Esophagus squamous epithelium (tissue), 5 donors: ENCODE measurements at places on chromosomes 4 and X.

DNA sequence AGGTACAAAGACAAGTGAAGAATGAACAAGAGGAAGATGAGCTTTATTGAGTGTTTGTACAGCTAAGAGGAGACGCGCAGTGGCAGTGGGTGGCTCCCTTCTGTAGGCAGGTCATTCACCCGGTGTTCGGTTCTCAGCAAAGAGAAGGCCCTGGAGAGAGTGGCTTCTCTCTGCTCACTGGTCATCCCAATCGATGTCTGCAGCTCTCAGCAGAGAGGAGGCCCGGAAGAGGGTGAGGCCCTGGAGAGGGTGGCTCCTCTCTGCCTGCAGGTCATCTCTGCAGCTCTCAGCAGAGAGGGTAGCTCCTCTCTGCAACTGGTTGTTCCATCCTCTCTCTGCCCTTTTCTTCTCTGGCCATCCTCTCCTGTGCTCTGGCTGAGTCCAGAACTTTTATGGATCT lies 126.5 kb downstream of the UGT8 start:
- no peak for DNase-seq

DNA sequence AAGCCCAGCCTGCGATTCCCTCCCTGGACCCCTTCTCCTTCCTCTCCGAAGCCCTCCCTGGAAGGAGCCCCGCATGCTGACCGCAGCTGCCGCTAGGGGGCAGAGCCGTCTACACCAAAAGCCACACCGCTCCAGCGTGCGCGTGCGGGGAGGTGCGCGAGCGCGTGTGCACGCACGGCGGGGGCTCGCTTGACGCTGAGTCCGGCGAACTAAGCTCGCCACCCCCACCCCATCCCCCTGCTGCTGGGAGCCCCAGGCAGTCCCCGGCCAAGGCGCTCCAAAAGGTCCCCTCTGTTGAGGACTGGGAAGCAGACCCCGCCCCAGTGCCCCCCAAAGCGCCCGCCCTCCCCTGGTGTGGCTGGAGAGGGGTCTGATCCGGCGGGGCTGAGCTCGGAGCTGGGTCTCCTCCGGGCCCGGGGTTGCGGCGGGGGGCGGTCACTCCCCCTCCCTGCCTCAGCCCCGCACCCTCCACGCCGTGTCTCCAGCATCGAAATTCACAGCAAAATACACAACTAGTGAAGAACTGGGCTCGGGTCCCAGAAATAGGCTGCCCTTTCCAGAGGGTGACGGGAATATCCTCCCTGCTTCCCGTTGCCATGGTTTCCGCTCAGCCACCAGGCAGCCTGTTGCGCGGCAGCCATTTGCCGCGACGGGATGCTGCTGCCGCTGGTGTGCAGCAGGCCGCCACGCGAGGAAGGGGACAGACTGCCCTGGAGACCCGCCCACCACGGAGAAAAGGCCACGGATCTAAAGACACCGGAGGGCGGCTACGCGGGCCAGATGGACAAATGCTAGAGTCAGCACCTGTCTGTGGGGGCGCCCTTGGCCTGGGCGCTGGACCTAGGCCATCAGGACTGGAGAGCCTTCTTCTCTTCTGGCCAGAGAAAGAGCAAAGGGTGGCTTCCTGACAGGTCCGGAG lies 11.2 kb upstream of the CCNQ start:
- no peak for DNase-seq

- DNase-seq: no peak
Observed at GRCh38 chr4:3483471-3483921, 20.4 kb downstream of the DOK7 start.

DNA sequence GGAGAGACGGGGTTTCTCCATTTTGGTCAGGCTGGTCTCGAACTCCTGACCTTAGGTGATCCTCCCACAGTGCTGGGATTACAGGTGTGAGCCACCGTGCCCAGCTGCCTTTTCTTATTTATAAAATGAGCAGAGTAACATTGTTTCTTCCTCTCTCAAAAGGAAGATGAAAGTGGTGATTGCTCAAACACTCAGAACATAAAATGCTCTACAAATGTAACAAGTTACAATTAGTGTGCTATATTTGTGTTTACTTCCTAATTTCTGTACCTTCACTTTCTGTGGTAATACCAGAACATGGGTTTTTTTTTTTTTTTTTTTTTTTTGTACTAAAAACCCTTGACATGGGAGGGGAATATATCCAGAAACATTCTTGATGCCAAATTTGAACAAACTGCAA lies 197.9 kb downstream of the MGST2 start:
- no peak for DNase-seq

GRCh38 chr4:113350576-113350975 lies 301.1 kb downstream of the ANK2 start:
- no peak for DNase-seq

GRCh38 chr4:25133132-25133531 lies 27.1 kb downstream of the SEPSECS start:
- no peak for DNase-seq

GRCh38 chrX:12874581-12874980 lies 7.7 kb downstream of the TLR7 start:
- DNase-seq: no peak

DNA sequence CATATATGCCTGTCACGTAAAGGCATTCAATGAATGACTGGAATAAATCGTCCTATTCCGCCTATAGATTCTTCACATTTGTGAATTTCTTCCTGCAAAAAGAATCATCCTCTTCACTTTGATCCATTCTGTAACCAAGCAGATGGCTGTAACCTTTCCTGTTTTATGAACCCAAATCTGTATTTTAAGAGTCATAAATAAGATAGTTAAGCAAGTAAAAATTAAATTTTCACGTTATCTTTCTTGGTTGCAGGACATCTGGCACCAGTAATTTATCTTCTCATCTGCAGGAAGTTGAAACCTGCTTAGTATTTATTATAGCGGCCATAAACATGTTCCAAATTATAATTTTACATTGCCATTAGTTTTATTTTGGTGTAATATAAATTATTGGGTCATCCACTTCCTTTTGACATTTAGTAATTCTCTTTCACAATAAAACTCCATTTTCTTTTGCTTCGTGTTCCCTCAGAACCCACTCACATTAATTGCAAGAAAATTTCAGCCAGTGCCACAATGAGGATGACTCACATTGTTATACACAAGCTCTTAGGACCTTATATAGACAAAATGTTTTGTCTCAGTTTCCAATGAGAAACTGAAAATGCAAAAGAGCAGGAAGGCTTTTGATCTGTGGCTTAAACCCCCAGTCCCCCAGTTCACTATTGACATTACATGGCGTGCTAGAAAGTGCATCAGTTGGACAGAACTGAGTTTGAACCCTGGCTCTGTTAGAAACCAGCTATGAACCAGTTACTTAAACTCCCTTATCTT lies 51.1 kb downstream of the TMEM156 start:
- DNase-seq: no peak

- DNase-seq: no peak
Observed at GRCh38 chrX:101449279-101449678, 36.0 kb upstream of the ARMCX4 start.

DNA sequence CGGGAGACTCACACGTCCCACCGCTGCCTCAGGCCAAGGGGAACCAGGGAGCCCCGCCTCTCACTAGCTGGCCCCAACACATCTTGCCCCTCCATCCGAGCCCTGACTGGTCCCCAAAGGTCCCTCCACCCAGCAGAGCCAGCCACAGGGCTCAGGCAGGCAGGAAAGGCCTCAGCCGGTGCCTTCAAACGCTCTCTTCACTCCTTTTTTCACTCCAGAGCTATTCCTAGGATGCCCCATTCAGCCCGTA lies 1.5 kb upstream of the ARHGAP4 start:
- DNase-seq: no peak

GRCh38 chrX:71164071-71164470 lies 19.4 kb downstream of the NLGN3 start:
- no peak for DNase-seq

GRCh38 chrX:55056820-55057674 lies 17.8 kb upstream of the PAGE2B start:
- DNase-seq: no peak

GRCh38 chr4:15131551-15131950 lies 129.3 kb downstream of the CPEB2 start:
- no peak for DNase-seq

DNA sequence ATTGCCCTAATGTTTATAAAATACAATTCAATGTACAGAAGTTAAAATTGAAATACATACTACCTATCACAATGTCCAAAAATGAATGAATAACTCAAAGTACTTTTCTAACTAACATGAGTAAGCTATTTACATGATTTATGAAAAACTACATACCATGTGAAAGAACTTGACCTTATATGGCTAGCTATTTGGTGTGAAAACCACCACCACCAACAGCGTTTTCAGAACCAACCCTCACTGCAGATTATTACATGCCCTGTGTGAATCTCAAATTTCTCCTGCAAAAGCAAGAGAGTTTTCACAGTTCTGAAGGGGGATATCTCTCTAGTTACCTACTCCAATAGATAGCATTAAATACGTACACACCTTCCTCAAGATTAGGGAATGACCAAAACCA lies 198.5 kb downstream of the SPATA18 start:
- DNase-seq: no peak

DNA sequence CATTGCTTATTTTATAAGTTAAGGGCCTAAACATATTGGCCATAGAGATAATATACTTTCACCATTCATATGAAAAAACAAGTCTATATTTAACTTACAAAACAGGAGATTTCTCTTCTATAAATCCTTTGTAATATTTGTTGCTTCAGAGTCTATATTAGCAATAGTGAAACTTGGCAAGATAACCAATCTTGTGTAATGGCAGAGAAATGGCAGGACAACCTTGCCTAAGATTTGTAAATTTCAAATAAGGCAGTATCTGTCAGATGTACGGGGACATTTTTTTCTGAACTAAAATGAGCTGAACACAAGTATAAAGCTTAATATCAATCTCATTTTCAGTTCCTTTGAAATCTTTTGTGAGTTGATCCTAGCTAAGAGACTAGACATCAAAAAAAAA lies 17.8 kb upstream of the CPEB2 start:
- DNase-seq: no peak

- DNase-seq: no peak
Observed at GRCh38 chr4:182973511-182973911, 56.3 kb upstream of the DCTD start.

GRCh38 chr4:92735025-92735665 lies 431.4 kb downstream of the GRID2 start:
- no peak for DNase-seq

GRCh38 chrX:45852884-45853283 lies 652.2 kb upstream of the DIPK2B start:
- no peak for DNase-seq

- DNase-seq: no peak
Observed at GRCh38 chrX:134886002-134886596, 104.7 kb upstream of the SMIM10 start.

DNA sequence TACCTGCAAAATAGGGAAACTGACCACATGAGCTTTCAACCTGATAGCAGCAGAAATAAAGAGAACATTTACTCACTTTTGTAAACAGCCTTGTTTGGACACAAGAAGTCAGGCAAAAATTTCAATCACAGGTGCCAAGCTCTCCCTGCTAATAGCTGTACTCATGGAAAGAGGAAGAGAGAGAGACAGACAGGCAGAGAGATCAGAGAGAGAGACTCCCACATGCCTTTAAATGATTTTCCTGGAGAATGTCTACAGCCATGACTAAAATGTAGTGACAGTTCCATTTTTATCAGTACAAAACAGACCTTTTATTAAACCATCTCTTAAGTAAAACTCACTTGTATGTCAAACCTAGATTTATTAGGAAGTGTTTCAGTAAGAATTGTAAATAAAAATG lies 752.9 kb downstream of the TRAM1L1 start:
- no peak for DNase-seq

- no peak for DNase-seq
Observed at GRCh38 chr4:2291705-2292645, 30.1 kb upstream of the MXD4 start.

DNA sequence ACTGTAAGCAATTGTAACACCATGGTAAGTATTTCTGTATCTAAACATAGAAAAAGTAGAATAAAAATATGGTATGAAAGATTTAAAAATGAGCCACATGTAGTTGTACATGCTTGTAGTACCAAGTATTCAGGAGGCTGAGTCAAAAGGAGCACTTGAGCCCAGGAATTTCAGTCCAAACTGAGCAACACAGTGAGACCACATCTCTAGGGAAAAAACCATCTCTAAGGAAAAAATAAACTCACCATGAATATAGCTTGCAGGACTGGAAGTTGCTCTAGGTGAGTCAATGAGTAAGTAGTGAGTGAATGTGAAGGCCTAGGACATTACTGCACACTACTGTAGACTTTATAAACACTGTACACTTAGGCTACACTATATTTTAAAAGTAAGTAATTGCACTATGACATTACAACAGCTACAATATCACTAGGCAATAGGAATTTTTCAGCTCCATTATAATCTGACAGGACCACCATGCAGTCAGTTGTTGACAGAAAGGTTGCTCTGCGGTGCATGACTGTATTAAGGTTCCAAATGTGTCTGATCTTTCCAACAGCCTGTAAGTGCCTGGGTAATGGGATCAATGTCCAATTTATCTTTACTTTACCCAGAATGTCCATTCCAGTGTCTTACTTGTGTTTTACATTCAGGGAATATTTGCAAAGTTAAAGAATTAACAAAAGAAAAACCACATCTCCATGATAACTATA lies 28.9 kb upstream of the LRBA start:
- DNase-seq: no peak

DNA sequence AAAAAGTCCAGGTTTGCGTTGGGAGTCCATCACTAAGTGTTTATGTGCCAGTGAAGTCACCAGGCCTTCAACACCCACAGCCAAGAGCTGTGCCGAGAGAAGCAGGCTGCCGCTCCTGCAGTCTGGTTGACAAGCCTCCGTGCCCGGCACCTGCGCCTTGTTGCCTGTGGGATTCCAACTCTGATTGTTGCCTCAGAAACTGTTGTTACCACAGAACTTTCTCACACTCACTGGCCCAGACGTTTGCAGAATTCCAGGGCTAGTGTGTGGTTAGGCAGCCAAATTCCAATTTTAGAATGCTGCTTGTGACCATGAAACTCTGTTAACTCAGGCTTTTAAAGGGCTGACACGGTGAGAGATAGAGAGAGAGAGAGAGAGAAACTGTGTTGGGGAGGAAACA lies 119.5 kb upstream of the LIMCH1 start:
- DNase-seq: no peak

GRCh38 chrX:113828470-113828869 lies 755.4 kb upstream of the HTR2C start:
- DNase-seq: no peak

DNA sequence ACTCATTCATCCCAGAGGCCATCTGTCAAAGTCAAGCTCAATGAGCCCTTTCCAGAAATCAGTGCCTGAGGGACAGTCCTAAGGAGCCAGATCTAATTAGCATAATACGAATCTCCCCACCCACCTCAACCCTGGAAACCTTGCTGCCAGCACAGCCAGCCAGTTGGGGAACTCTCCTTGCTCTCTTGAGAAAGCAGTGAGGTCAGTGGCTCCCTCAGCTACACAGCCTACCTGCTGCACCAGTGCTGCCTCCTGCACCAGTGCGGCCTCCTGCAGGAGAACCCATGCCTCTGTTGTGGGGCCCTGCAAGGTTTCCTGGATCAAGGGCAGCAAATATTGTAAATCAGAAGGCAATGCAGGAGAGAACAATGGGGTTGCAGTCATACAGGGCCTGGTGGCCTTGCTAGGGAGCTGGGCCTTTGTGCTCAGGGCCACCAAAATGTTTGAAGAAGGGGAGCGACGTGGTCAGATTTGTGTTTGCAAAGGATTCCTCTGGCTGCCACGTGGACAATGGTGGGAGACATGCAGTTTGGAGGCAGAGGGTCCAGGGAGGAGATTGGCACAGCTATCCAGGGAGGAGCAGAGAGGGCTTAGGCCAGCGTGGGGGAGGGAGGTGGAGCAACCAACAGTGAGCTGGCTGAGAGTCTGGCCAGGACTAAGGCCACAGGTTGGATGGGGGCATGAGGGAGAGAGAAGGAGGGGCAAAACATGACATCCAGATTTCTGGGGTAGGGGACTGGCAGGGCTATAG lies 124.3 kb upstream of the MAMLD1 start:
- no peak for DNase-seq
